ENCODE measurements at places on chromosomes 5 and 9.

DNA sequence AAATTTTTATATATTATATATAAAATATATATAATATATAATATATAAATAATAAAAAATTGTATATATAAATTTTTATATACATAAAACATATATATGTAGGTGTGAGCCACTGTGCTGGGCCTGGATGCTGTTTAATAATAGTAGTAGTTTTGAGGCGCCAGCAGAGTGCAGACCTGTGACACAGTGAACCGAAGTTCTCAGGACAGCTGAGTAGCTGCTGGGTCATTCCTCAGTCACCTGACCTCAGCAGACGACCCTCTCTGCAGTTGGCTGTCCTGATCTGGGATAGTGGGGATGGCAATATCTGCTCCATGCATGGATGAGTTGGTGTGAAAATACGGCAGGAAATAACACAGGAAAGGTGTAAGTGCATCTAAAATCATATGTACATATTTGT lies 3.3 kb upstream of the SNX18 start:
- no peak for DNase-seq

DNA sequence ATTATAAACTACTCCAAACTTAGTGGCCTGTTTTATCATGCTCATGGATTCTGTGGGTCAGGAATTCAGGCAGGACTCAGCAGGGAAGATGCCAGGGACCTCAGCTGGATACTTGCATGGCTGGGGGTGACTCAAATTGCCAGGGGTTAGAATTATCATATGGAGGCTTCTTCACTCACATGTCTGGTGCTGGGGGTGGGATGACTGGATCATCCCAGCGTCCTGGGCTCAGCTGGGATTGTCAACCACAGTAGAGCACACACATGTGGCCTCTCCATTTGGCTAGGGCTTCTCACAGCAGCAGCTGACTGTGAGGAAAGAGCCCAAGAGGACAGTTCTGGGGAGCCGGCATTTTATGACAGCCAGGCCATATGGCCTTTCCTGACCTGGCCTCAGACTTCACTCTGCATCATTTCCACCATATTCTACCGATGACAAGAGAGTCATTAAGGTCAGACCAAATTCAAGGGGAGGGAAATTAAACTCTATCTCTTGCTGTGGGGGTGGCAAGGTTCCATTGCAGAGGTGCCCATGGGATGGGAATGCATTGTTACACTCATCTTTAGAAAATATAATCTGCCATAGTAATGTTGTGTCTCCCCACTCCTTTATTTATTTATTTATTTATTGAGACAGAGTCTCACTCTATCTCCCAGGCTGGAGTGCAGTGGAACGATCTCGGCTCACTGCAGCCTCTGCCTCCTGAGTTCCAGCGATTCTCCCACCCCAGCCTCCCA lies 5.2 kb upstream of the GRK6 start:
- no peak for DNase-seq

GRCh38 chr9:131099102-131099606 lies 2.8 kb downstream of the AIF1L start:
- DNase-seq: no peak

- no peak for DNase-seq
These were observed 449.6 kb downstream of the NTRK2 start for GRCh38 chr9:85118990-85119755.

GRCh38 chr9:37309136-37309535 lies 113.4 kb upstream of the GRHPR start:
- DNase-seq: peak; percentile 35

DNA sequence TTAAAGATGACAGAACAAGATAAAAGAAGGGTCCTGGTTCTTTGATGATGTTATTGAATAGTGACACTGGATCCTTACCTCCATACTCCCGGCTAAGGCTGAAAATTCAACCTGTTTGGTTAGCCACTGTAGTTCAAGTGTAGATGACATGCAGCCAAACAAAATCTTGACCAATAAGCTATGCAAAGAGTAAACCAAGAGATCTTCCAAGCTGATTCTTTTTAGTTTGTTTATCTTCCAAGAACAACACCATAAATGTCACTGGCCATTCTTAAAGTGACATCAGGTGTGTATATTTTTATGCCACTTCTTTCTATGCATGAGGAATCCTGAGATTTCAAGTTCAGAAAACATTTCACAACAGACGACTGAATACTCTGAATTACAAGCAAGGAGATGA lies 141.5 kb upstream of the FST start:
- DNase-seq: no peak

DNA sequence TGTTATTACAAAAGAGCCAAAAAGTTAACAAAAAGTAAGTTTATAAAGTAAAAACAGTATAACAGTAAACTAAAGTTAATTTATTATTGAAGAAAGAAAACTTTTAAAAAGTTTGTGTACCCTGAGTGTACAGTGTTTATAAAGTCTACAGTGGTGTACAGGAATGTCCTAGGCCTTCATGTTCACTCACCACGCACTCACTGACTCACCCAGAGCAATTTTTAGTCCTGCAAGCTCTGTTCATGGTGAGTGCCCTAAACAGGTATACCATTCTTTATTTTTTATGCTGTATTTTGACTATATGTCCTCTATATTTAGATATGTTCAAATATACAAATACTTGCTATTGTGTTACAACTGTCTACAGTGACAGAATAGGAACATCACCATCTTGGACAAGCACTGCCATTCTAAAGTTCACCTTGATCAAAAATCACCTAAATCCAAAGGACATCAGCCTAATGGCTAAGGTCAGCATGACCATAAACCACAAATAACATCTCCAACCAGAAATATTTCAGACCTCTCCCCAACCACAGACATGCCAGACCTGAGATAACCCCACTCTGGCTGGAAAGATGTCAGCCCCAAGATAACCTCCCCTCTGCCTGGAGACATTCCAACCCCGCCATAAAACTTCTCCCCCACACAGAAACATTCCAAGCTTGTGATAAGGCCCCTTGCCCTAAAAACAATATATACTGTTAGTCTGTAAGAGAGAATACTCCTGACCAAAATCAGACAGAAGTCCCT lies 56.1 kb downstream of the AGXT2 start:
- DNase-seq: no peak

DNA sequence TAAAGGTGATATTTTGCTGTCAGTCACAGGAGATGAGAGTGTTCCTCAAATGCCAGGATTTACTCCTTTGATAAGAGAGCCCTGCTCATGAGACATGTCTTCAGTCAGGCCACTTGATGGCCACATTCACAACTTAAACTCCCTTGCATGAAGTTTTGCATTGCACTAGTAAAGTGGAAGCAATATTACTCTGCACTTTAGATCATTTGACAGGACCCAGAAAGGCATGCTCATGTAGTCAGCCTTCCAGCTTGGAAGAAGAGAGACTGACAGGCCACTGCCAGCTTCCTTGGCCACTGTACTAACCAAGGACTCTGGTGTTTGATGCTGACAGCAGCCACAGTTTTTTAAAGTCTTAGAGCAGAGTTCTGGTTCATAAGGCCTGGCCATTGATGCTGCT lies 42.6 kb downstream of the NPR3 start:
- no peak for DNase-seq

Data from activated T-cell treated with anti-CD3 and anti-CD28 coated beads, Interleukin-2, amount 50 U/mL, for 48 hours (primary cell).